Activated T-cell treated with anti-CD3 and anti-CD28 coated beads, Interleukin-2, amount 50 U/mL, for 72 hours (primary cell): ENCODE measurements at places on chromosomes 2 and 18. TPM values are rescaled to one million over a fixed set of nuclear protein-coding genes. Genes with fewer than 3 reads are reported as not detected.

DNA sequence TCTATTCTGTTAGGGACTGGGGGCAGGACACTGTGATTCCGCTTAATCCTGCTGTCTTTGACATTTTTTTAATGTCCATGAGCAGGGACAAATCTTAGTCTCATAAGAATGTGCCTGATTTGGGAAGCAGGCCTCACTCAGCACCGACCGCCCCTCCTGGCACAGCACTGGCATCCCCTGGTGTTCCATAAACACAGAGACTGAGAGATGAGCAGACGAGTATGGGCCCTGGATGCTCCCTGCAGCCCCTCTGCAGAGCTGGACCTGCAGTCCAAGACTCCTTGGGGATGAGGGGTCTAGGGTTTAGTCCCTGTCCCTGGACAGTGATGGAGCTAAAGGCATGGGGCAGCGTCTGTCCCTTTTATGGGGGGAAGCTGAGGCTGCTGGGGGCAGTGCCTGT lies 81.6 kb downstream of the NDUFA10 start:
- H3K36me3 ChIP-seq = no peaks in the 10 kb centered on the region
- DNase-seq = no peak
- H3K4me3 ChIP-seq = no peak overlapping the region
- no peak overlapping the region for H3K27ac ChIP-seq

MCFD2 gene
- total RNA-seq = 50.1 TPM

GRCh38 chr2:202679980-202680379 lies 45.2 kb downstream of the FAM117B start:
- peaks cover 13% of the 10 kb centered on the region for H3K36me3 ChIP-seq
- H3K4me3 ChIP-seq = no peak overlapping the region
- no peak for DNase-seq
- H3K27me3 ChIP-seq = no peaks in the 10 kb centered on the region
- H3K27ac ChIP-seq = no peak overlapping the region

DNA sequence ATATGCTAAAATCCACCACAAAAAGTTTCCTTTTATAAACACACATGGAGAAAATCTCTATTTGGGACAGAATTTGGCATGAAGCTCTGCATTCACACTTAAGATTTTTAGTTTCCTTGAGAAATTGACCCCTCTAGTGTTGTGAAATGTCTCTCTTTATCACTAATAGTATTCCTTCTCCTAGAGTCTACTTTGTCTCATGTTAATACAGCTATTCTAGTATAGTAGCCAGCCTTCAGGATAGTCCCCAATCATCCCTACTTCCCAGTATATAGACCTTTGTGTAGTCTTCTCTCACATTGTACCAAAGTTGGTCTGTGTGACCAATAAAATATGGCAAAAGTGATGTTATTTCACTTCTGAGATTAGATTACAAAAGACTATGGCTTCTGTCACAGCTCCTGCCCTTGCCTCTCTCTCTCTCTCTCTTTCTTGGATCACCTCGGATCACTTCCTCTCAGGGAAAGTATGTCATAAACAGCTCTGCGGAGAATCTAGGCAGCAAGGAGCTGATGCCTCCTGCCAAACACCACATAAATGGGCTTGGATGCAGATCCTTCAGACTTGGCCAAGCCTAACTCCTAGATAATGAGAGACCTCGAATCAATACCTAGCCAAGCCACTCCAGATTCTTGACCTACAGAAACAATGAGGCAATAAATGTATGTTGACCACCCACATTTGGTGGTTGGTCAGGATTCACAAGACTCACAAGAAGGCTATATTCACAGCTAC lies 59.7 kb upstream of the NABP1 start:
- H3K27ac ChIP-seq = peak overlapping the region; percentile 94
- peaks cover 72% of the 10 kb centered on the region for H3K4me1 ChIP-seq
- peaks cover 4% of the 10 kb centered on the region for H3K36me3 ChIP-seq
- DNase-seq = no peak
- H3K27me3 ChIP-seq = no peaks in the 10 kb centered on the region
- peak overlapping the region; percentile 30 for H3K4me3 ChIP-seq

DNA sequence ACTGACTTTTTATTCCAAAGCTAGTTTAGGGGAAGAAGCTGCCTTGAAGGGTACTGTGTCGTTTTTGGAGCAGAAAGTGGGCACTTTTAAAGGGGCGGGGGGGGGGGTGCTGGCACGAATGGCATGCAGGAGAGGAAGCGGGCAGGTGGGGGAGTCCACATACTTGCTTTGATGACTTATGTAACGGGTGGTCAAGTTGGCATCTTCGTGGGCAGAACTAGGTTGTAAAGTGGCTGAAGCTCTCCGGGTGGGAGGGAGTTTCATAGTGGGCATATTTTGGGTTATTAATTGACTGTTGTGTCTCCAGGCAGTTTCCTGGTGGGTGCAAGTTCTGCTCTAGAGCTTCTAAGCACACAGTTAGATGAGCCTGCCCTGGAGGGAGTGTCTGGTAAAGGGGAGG lies 19.9 kb downstream of the PCARE start:
- H3K27ac ChIP-seq = no peak overlapping the region
- no peak for DNase-seq
- H3K4me1 ChIP-seq = peaks cover 15% of the 10 kb centered on the region
- H3K4me3 ChIP-seq = no peak overlapping the region
